ENCODE measurements at places on chromosomes 16 and 17. TPM values are rescaled to one million over a fixed set of nuclear protein-coding genes. Genes with fewer than 3 reads are reported as not detected.

DNA sequence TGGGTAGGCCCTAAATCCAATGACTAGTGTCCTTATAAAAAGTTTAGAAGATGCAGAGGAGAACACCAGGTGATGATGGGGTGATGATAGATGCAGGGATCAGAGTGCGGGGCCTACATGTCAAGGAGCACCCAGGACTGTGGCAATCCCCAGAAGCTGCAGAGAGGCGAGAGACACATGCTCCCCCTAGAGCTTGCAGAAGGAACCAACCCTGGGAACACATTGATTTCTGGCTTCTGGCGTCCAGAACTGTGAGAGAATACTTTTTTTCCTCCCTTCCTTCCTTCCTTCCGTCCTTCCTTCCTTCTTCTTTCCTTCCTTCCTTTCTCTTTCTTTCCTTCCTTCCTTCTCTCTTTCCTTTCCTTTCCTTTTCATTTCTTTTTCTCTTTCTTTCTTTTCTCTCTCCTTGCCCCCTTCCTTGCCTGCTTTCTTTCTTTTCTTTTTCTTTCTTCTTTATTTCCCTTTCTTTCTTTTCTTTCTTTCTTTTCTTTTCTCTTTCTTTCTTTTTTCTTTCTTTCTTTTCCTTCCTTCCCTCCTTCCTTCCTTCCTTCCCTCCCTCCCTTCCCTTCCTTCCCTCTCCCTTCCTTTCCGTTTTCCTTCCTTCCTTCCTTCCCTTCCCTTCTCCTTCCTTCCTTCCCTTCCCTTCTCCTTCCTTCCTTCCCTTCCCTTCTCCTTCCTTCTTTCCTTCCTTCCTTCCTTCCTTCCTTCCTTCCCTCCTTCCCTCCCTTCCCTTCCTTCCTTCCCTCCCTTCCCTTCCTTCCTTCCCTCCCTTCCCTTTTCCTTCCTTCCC lies 134.3 kb downstream of the HAPSTR1 start:
- no peak overlapping the region for H3K4me3 ChIP-seq
- H3K27ac ChIP-seq, result no peak overlapping the region
- H3K27me3 ChIP-seq, result peaks cover 7% of the 10 kb centered on the region
- no peaks in the 10 kb centered on the region for H3K4me1 ChIP-seq
- H3K36me3 ChIP-seq, result no peaks in the 10 kb centered on the region

DNA sequence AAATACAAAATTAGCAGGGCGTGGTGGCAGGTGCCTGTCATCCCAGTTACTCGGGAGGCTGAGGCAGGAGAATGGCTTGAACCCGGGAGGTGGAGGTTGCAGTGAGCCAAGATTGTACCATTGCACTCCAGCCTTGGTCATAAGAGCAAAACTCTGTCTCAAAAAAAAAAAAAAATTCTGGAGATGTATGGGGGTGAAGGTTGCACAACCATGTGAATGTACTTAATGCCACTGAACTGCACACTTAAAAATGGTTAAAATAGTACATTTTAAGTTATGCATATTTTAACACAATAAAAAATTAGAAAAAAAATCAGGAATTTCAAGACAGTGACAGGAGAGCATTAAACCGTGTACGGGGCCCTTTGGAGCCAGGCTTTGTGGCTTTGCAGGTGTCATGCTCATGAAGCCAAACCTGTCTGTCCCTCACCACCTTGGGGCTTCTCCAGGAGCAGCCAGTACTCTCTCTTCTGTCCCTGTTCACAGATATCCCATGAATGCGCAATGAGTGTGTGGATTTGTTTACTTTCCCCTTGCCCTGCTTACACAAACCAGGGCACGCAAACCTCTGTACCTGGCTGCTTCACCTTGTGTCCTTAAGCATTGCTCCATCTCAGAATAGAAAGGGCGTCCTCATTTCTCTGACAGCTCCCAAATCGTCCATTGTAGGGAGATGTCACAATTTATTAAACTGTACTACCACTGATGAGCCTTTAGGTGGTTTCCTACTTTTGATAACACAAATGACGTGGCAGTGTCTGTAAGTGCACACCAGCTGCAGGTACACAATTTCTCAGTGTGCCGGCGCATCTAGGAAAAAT lies 58.2 kb upstream of the CBX4 start:
- no peak overlapping the region for H3K27ac ChIP-seq
- no peak for DNase-seq
- peaks cover 7% of the 10 kb centered on the region for H3K4me1 ChIP-seq
- peaks cover 2% of the 10 kb centered on the region for H3K27me3 ChIP-seq
- H3K36me3 ChIP-seq, result no peaks in the 10 kb centered on the region
- H3K4me3 ChIP-seq, result no peak overlapping the region

GRCh38 chr17:10130263-10130662 lies 68.1 kb downstream of the GAS7 start:
- H3K4me1 ChIP-seq, result peaks cover 25% of the 10 kb centered on the region
- H3K27me3 ChIP-seq, result peaks cover 4% of the 10 kb centered on the region
- H3K4me3 ChIP-seq, result no peak overlapping the region

DNA sequence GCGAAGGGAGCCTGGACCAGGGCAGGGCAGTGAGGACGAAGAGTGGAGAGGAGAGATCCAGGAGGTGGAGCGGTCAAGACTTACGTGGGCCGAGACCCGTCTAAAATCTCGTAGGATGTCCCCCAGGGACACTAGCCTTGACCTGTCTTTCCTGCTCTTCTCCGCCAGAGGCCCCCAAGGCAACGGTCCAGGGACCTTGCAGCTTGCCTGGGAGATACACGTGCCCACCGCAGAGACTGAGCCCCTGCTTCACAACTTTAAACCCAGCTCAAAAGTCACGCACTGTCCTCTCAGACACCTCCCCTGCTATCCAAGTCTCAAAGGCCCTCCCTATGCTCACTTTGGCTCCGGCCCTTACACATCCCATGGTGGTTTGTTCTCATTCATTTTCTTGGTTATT lies 9.4 kb downstream of the TIGD7 start:
- DNase-seq, result no peak
- H3K27me3 ChIP-seq, result no peaks in the 10 kb centered on the region
- no peak overlapping the region for H3K4me3 ChIP-seq
- H3K27ac ChIP-seq, result no peak overlapping the region
- no peaks in the 10 kb centered on the region for H3K4me1 ChIP-seq
- H3K36me3 ChIP-seq, result peaks cover 79% of the 10 kb centered on the region

GRAP gene
- total RNA-seq, result 0.22 TPM

- no peaks in the 10 kb centered on the region for H3K27me3 ChIP-seq
- peak overlapping the region; percentile 99 for H3K4me3 ChIP-seq
- peak overlapping the region; percentile 99 for H3K27ac ChIP-seq
- no peaks in the 10 kb centered on the region for H3K36me3 ChIP-seq
- peaks cover 21% of the 10 kb centered on the region for H3K4me1 ChIP-seq
- DNase-seq, result no peak
These were observed 518 bp downstream of the SH2B1 start for GRCh38 chr16:28863929-28864793.

DNA sequence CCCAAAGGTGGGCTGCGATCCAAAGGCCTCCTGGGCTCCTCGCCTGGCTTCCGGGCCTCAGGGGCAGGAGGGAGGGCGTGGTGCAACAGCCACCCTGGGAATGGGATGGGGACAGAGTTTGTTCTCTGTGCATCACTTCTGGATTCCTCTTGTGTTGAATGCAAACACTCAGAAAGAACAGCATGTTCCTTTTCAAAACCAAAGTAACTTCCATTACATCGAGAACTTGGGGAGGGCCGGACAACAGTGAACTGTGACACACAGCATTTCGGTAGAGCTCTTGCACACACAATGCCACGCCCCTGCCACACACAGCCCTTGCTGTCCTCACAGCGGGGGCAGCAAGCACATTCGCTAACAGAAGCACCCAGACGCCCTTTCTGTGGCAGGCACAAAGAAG lies 36.1 kb upstream of the FASN start:
- H3K27ac ChIP-seq, result peak overlapping the region; percentile 82
- no peaks in the 10 kb centered on the region for H3K36me3 ChIP-seq
- no peaks in the 10 kb centered on the region for H3K27me3 ChIP-seq

GID4 gene
- total RNA-seq, result 13.2 TPM

MYH3 gene
- total RNA-seq, result 11.2 TPM

GRCh38 chr16:84957792-84958191 lies 53.5 kb downstream of the ZDHHC7 start:
- H3K27me3 ChIP-seq, result no peaks in the 10 kb centered on the region
- no peak overlapping the region for H3K27ac ChIP-seq
- no peaks in the 10 kb centered on the region for H3K36me3 ChIP-seq
- H3K4me1 ChIP-seq, result peaks cover 16% of the 10 kb centered on the region
- no peak for DNase-seq
- H3K4me3 ChIP-seq, result no peak overlapping the region

DNA sequence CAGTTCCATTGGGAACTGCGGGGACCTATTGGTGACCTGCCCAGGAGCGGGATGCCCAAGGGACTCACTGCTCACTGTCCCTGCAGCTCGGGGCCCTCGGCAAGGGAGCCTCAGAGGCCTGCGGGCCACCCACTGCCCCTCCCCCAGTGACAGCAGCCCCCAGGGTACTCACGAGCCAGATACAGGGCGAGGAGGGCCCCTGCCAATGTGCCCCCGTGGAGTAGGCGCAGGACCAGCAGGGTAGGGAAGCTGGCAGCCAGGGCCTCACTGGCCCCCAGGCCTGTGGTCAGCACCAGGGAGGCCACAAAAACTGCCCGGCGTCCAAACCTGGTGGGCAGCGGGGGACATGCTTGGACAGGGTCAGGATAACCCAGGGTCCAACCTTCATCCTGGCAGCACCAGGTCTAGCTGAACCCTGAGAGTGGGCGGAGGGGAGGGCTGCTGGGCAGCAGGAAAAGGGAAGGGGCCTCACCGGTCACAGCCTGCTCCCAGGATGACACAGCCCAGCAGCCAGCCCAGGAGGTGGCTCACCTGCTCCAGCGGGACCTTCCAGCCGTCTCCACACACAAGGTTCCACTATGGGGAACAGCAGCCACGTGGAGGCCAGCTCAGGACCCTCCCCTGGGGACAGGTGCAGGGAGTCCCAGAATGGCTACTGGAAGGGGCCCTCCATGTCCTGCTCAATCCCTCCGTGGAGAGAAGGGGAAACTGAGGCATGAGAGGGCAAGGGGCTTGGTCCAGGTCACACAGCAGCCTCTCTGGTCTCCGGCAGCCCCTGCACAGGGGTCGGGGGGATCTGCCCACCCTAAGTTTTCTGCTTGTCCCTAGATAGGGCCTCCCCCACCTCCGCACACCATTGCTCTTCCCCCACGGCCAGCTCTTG lies 855 bp downstream of the SLC22A31 start:
- no peaks in the 10 kb centered on the region for H3K4me1 ChIP-seq
- no peak overlapping the region for H3K27ac ChIP-seq
- H3K36me3 ChIP-seq, result no peaks in the 10 kb centered on the region
- H3K27me3 ChIP-seq, result peaks cover 42% of the 10 kb centered on the region
- no peak for DNase-seq

- no peak overlapping the region for H3K4me3 ChIP-seq
- H3K4me1 ChIP-seq, result peaks cover 13% of the 10 kb centered on the region
- H3K27me3 ChIP-seq, result peaks cover 34% of the 10 kb centered on the region
- no peaks in the 10 kb centered on the region for H3K36me3 ChIP-seq
- no peak for DNase-seq
These were observed 10.1 kb upstream of the STAC2 start for GRCh38 chr17:39235555-39236449.

Data from type B pancreatic cell (in vitro differentiated cells).